Thymus (tissue), 14 donors: ENCODE measurements at places on chromosomes 12 and 14. TPM values are rescaled to one million over a fixed set of nuclear protein-coding genes. Genes with fewer than 3 reads are reported as not detected.

GRCh38 chr14:74425525-74426201 lies 347 bp downstream of the SYNDIG1L start:
- peak; percentile 50 for DNase-seq
- peaks cover 45% of the 10 kb centered on the region for H3K27me3 ChIP-seq
- no peak overlapping the region for H3K27ac ChIP-seq
- H3K36me3 ChIP-seq: no peaks in the 10 kb centered on the region

GRCh38 chr12:123029550-123029949 lies 49.1 kb downstream of the ARL6IP4 start:
- peaks cover 98% of the 10 kb centered on the region for H3K36me3 ChIP-seq
- no peak overlapping the region for H3K4me3 ChIP-seq
- H3K4me1 ChIP-seq: peaks cover 82% of the 10 kb centered on the region
- H3K27ac ChIP-seq: no peak overlapping the region

The RAB3IP gene
- total RNA-seq: 22.8 TPM

The TSHR gene
- total RNA-seq: 20.1 TPM

The PA2G4 gene
- 170 TPM for total RNA-seq
